ENCODE measurements at places on chromosomes 4 and X. TPM values are rescaled to one million over a fixed set of nuclear protein-coding genes. Genes with fewer than 3 reads are reported as not detected.
A peak's percentile ranks its signal among the peaks of the same experiment; 100 is the strongest.

DNA sequence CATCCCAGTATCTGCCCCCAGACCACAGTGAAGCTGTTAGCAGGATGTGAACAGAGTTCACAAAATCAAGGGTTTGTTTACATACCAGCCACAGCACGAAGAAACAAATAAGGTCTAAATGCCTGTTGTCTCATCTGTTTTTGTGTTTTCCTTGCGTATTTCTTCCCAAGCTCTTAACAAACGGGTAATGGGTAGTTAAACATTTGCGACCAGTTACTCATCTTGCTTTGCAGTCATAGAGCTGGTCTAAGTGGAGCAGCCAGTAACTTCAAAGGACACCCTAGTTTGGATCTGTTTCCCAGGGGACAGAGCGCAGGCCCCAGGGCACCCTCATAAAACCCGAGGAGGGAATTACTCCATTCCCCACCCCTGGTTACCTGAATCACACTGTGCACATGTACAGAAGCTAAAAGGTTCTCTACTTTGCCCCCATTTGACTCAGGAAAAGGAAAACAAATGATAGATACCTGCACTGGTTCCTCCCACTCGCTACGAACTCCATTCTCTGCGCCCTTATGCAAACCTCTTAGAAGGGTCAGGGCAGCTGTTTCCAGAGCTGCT is 68.8 kb downstream of the MAML3 start:
- no peak for DNase-seq

GRCh38 chrX:40098264-40099054 is 701 bp upstream of the BCOR start:
- peak; percentile 52 for DNase-seq

The SSX1 gene
- total RNA-seq = not detected

- peak; percentile 79 for DNase-seq
These were observed 250.3 kb upstream of the FAM47A start for GRCh38 chrX:34382416-34382815.

DNA sequence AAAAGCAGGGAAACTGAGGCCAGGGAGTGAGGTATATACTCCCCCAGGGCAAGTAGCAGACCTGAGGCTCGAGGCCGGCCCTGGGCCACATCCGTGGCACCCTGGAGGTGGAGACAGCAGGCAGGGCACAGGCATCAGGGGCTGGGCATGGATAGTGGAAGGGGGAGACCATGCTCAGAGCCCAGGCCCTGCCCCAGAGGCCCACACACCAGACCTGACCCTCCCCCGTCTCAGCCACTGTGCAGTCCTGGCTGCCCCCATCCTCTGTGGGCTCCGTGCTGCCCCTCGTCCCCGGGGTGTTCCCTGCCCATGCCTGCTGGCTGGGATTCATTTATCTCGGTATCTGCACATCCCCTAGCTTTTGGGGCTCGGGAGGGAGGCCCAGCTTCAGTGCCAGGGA is 103.1 kb upstream of the NKX1-1 start:
- DNase-seq = no peak

DNA sequence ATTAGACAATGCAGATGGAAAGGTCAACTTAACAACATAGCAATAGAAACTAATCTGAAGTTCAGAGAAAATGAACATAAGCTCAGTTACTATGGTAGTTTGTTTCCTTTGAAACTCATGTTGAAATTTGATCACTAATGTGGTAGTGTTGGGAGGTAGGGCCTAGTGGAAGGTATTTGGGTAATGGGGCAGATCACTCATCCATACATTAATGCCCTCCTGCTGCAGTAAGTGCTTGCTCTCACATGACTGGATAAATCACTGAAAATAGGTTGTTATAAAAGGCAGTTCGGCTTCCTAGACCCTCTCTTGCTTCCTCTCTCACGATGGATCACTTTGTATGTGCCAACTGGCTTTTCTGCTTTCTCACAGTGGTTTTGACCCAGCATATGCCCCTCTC is 567.4 kb upstream of the GALNT7 start:
- no peak for DNase-seq

DNA sequence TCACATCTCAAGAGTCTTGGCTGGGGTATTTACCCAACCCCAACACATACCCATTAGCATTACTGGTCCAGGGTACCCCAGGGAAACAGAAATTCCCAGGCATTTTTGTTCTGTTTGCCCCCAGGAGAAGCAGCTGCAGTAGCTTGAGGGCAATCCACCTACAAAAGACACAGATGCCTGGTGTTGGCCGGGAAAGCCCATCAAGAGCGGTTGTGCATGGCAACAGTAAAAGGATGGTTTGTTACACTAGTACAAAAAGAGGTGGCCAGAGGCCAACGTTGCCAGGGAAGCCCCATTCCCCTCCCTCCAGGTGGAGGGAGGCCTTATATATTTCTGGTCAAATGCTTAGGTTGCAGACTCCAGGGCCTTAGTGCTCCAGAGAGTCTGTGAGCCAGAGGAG is 637.8 kb downstream of the BCOR start:
- no peak for DNase-seq

The CLNK gene
- total RNA-seq = not detected

DNA sequence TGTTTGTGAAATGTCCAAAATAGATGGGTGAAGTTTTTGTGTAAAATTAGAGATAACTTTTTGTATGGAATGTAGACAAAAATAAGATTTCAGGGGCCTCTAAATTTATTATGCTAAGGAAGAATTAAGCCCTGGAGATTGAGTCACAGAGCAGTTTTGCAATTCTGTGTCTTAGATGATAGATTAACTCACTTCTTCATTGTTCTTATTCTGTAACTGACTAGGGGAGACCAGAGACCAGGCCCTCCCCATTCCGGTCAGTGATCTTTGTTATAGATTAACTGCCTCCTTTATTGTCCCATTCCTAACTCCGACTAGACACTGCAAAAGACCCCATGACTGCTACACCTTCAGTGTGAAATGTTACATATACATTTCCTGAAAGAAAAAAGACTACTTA is 238.4 kb upstream of the TAPT1 start:
- peak; percentile 65 for DNase-seq

DNA sequence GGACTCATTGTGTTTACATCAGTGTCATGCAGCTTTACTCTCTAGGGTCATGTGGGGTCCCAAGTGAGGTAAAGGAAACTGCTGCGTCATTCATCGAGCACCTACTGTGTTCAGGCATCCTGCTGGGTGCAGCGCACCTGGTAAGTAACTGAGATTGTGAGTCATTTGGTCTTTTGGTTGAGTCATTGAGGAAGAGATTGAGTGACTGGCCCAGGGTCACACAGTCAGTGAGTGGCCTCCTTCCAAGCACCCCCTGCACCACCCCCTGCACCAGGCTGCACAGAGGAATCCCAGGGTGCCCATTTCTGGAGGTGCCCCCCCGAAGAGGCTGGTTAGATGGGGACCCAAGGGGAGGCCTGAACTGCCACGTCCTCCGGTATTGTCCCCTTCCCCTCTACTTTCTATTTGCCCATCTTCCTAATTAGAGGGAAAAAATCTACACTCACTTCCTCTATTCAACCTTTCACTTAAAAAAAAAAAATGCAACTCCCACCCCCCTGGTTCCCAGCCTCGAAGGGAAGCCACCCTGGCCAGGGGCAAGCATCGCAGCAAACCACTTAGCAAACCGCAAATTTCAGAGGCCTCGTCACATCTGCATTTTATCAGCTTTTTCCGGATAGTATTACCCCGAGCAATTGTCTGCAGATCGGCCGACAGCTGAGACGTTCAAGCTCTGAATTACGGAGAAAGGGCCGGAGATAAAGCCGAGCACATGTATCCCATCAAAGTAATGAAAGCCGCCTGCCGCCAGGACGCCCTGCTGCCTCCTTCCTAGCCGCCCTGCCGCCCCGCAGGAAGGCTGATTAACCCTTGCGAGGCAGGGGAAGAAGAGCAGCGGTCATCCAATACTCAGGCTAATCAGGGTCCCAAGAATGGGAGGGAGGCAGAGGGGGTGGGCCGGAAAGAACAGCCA is 96.3 kb upstream of the MSX1 start:
- peak; percentile 76 for DNase-seq

DNA sequence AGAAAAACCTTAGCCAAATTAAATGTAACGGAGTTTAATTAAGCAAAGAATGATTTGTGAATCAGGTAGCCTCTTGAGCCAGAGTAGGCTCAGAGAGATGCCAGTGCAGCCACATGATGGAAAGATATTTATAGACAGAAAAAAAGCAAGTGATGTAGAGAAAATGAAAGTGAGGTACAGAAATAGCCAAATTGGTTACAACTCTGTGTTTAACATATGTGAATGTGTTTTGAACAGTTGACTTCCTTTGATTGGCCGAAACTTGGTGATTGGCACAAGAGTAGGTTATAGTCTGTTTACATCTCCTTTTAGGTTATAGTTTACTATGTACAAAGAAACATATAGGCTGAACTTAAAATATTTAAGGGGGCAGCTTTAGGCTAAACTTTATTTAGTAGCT is 459.9 kb upstream of the BOD1L1 start:
- no peak for DNase-seq

- DNase-seq = peak; percentile 85
These were observed 19.5 kb upstream of the ZNF41 start for GRCh38 chrX:47502316-47503125.

GRCh38 chrX:77404419-77404818 is 42.8 kb upstream of the FGF16 start:
- peak; percentile 91 for DNase-seq

DNA sequence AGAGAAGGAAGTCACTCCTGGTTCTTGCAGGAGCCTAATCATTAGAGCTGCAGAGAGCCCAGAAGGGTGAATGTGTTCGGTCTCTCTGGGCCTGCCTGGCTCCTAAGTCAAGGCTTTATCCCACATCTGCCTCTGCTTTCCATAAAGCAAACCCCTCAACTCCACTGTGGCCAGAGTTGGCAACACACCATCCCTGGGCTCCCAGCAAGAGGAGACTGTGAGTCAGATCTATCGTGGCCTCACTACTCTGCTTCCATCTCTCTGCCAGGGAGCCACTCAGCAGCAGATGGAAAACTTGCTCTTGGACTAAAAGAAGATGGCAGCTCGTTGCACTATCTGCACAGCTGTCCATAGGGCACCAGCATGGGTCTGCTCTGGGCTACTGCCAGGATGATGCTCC is 348.2 kb downstream of the FBXW7 start:
- peak; percentile 65 for DNase-seq

DNA sequence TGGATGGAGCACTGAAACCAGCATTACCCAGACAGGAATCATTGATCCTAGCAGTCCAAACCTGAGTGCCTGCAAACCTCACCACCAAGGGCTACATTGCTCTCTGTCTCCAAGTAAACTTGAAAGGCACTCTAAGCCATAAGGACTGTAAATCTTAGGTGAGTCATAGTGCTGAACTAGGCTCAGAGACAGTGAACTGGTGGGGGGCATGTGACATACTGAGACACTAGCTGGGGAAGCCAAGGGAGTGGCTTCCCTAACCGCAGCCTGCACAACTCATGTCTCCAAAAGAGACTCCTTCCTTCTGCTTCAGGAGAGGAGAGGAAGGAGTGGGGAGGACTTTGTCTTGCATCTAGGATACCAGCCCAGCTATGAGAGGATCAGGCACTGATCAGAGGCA is 235.5 kb upstream of the ACTRT1 start:
- no peak for DNase-seq

GRCh38 chr4:62006108-62006507 is 806.0 kb downstream of the ADGRL3 start:
- DNase-seq = no peak

GRCh38 chr4:10186228-10187214 is 69.9 kb upstream of the WDR1 start:
- DNase-seq = peak; percentile 29

The DLG3 gene
- 15.4 TPM for total RNA-seq

DNA sequence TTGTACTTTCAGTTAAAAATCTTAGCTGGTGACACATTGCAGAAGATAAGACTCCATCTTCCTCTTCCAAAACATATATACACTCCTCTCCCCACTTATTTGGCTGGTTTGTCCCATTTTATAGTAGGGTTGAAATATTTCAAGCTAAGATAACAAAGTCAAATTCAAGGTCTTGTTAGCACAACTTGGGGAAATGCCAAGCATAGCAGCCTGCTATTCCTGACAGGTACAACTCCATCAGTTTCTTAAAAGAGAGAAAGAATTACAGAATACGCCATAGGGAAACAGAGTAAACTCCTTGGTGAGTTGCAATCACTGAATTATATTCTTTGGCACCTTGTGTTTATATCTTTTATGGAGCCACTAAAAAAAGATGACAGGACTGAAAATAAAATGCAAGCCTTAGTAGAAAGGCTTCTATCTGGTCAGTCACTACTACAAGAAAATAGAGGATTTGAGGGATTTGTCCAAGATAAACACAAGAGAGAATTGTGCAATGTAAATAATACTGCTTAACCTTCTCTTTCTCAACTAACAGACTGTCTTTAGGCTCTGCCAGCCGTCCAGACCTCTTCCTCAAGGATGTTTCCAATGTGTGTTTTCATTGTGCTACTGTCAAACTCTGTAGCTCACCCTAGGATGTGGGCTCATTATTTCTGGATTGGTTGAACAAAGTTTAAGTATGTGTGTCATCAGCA is 170.3 kb downstream of the VEGFC start:
- peak; percentile 67 for DNase-seq

DNA sequence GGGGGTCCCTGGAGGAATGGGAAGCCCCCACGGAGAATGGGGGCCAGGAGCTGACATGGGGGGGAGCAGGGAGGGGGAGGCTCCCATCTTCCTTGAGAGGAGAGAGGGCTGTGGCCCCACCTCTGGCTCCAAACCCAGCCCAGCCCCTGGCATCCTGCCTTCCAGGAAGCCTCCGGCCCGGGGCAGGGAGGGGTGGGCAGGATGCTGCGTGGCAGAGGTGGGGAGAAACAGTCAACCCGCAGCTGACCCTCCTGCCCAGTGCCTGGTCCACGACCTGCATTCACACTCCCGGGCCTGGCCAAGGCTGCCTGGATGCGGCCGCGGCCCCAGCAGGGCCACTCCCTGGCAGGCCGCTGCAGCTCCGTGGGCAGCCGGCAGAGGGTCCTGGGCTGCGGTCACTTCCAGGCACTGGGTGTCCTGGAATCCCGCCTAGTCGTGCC is 39.0 kb downstream of the CPLX1 start:
- no peak for DNase-seq

The HTR2C gene
- total RNA-seq = not detected

The CCKAR gene
- total RNA-seq = 3.1 TPM

- DNase-seq = peak; percentile 17
These were observed 39.7 kb downstream of the PTPN13 start for GRCh38 chr4:86633854-86634253.

The HSFX1 gene
- total RNA-seq = not detected

The SLC6A14 gene
- not detected for total RNA-seq

- DNase-seq = no peak
These were observed 281.0 kb upstream of the FAT1 start for GRCh38 chr4:187004628-187005027.

- DNase-seq = peak; percentile 34
These were observed 106.8 kb downstream of the CLNK start for GRCh38 chr4:10577508-10578426.

GRCh38 chrX:16089086-16089485 is 34.3 kb upstream of the GRPR start:
- DNase-seq = no peak

The RAP2C gene
- 24.4 TPM for total RNA-seq

The FAM9C gene
- not detected for total RNA-seq

- peak; percentile 21 for DNase-seq
These were observed 257.0 kb upstream of the LDB2 start for GRCh38 chr4:17155486-17155885.

All from fibroblast of the aortic adventitia (primary cell).